ENCODE measurements at places on chromosomes 3 and 15.
A peak's percentile ranks its signal among the peaks of the same experiment; 100 is the strongest.

GRCh38 chr3:119585856-119586570, 6.7 kb downstream of the ADPRH start:
- DNase-seq = no peak

DNA sequence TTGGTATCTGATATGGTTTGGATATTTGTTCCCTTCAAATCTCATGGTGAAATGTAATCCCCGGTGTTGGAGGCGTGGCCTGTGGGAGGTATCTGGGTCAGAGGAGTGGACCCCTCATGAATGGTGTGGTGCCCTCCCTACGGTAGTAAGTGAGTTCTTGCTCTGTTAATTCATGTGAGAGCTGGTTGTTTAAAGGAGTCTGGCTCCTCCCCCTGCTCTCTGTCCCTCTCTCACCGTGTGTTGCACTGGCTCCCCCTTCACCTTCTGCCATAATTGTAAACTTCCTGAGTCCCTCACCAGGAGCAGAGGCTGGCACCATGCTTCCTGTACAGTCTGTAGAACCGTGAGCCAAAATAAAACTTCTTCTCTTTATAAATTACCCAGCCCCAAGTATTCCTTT, 246.9 kb upstream of the AGTR1 start:
- no peak for DNase-seq

DNA sequence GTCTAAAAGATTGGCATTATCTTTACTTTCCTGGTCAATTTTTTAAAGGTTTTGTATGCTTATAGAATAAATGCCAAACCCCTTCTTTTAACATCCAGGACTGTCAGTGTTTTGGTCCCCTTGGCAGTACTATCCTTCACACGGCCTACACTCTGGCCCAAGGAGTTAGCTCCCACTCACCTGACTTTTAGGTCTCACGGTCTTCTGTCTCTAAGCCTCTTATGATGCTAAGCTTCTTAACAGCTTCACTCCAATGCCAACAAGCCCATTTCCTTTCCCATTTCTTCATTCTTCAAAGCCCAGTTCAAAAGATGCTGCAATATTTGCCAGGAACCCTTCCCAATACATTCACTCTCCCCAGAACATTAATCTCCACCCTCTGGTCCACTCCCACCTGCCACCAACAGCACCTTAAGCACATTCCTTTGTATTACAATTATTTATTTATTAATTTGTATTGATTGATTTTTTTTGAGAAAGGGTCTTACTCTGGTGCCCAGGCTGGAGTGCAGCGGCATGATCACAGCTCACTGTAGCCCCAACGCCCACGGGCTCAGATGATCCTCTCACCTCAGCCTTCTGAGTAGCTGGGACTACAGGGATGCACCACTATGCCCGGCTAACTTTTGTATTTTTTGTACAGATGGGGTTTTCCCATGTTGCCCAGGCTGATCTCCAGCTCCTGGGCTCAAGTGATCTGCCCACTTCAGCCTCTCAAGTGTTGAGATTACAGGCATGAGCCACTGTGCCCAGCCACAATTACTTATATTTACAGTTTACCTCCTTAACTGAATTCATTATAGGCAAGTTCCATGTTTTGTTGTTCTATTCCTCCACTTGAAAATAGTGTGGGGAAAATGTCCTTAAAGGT, 27.8 kb downstream of the IFT80 start:
- DNase-seq = no peak

DNA sequence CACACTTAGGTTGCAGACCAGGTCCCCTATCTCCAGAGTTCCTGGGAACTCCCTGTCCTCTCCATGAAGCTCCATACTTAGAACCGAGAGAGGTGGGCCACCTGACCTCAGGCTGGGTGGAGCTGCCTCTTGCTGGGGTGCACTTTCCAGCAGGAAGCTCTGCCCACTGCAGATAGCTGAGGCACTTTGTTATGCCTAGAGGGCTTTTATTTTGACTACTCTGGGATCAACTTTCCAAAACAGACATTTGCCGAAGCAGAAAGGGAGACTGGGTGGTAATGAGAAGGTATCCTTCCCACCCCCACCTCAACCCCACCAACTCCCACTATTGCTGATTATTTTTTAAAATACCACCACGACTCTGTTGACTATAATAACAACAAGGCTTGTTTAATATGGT, 54.7 kb downstream of the CLDN11 start:
- DNase-seq = no peak

DNA sequence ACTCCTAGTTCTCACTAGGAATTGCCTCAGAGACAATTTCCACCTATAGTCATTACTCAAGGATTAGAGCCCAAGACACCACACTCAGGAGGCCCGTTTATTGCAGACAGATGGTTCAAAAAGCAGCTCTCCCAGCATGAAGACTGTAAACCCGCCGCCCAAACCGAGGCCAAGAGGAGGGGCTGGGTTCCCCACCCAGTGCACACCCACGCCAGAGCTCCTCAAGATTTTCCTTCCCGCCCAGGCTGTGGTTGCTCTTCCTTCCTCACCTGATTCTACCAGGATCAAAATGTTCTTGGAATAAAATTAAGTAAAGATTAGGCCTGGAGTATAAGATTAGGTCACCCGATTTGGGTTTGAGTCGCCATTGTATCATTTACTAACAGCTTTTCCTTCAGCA, 364.4 kb downstream of the MECOM start:
- no peak for DNase-seq

- DNase-seq = no peak
These were observed 3.3 kb downstream of the PCNP start for GRCh38 chr3:101577286-101577685.

- DNase-seq = no peak
These were observed 366.7 kb downstream of the MAGI1 start for GRCh38 chr3:65672061-65672460.

DNA sequence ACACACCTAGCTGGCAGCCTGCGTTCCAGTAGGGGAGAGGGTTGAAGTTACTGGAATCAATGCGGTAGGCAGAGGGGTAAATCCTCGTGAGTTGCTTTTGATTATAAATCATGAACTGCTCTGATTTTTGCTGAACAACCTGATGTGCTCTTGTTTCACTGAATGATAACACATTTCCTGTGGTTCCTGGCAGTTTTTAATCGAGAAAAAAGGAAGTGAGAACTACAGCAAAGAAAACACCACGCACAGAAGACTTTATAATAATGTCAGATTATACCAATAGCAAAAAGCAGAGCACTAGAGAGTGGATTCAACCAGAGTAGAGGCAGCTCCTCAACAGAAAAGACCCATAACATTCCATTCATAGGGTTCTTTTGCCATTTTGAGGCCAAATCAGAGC, 200.8 kb upstream of the STRIT1 start:
- no peak for DNase-seq

- DNase-seq = no peak
These were observed at the start of gene SKOR1 for GRCh38 chr15:67824976-67825880. Gene SKOR1, plus strand, starts transcription at chr15:67825509. Its CDS starts 94 bp downstream, at chr15:67825603.

- no peak for DNase-seq
These were observed 190.2 kb downstream of the STAG1 start for GRCh38 chr3:136562026-136562425.

DNA sequence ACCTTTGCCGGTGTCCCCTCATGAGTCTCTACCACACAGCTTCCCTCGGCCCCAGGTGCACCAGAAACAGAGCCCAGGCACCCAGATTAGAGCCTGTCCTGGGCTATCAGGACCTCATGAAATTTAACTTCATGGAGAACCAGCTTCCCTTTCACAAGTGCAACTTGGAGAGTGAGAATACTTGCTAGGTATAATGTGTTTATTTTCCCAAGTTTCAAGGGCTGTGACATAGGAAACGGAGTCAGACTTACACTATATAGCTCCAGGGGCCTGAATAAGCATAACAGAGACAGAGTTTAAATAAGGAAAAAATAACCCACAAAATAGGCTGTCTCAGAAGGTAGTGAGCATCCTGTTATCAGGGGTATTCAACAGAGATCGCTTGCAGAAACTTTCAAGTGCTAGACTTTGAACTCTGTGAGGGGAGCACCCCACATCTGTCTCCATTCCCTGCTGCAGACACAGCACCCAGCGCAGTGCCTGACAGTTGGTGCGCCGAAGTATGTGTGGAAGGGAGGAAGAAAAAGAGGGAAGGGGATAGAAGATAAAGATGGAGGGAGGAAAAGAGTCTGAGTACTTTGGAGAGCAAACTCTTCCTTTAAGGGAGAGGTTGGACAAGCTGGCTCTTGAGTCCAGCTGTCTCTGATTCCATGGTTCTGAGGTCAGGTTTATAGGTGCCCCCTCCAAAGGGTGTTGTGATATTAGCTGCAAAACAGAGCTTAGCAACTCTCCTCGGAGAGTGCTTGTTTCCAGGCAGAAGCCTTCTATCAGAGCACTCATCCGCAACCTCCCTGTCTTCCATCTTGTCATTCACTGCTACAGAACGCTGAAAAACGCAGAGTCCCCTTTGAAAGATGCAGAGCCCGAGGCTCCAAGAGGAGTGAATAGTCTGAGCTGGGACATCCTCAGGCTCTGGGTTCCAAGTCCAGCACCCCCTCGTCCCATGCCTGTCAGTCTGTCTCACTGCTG, 84.8 kb downstream of the CPN2 start:
- DNase-seq = no peak

GRCh38 chr3:122590610-122591009, 13.2 kb downstream of the PARP15 start:
- DNase-seq = no peak

DNA sequence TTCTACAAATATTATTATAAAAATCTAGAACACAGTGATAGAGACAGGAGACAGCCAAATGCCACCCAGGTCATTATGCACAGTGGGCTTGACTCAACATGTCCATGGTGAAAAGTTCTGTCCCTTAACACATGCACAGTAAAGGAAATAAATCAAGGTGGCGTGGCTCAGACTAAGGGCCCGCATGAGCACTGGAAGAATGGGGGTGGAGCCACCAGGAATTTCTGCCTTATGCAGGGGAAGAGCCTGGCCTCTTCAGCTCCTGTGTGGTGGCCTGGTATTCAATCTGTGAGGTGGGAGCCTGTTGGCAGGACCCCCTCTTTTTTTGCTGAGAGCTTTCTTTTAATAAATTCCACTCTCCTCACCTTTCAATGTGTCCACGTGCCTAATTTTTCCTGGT, 17.2 kb upstream of the SPG21 start:
- no peak for DNase-seq

DNA sequence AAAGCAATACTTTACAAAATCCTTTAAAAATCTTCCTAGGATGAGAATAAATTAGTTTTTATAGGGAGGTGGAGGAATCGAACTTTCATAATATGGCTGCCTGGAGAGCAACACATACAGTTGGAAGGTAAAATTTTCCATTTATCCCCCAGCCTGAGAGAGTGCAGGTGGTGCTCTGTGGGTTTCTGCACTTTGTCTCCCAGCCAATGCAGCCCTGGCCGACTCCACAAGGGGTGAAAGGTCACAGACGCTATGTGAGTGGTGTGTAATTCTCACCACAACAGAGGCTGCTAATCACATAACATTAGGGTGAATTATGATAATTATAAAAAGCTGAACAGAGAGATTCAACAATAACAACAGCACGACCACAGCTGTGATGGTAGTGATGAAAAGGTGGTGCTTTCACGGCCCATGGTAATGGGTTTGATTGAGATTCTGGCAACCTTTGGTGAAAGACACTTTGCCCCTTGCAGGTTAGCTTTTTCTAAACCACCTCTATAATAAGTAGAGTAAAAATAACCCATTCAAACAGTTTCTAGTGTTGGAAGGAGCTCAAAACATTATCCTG, 30.1 kb upstream of the NANOGP8 start:
- DNase-seq = peak; percentile 21

DNA sequence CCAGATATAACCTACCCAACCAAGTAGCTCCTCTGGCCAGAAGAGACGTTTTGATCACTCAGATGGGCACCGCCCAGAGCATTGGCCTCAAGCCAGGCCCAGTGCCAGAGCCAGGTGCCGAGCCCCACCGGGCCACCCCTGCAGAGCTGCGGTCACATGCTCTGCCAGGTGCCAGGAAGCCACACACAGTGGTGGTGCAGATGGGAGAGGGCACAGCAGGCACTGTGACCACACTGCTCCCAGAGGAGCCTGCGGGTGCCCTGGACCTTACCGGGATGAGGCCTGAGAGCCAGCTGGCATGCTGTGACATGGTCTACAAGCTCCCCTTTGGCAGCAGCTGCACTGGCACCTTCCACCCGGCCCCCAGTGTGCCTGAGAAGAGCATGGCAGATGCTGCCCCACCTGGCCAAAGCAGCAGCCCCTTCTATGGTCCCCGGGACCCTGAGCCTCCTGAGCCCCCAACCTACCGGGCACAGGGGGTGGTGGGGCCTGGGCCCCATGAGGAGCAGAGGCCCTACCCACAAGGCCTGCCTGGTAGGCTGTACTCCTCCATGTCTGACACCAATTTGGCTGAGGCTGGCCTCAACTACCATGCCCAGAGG, 19.1 kb upstream of the APEH start:
- no peak for DNase-seq

GRCh38 chr3:16599694-16600093, 5.5 kb downstream of the DAZL start:
- DNase-seq = no peak

GRCh38 chr3:12854565-12854964, 13.2 kb upstream of the RPL32 start:
- DNase-seq = no peak

DNA sequence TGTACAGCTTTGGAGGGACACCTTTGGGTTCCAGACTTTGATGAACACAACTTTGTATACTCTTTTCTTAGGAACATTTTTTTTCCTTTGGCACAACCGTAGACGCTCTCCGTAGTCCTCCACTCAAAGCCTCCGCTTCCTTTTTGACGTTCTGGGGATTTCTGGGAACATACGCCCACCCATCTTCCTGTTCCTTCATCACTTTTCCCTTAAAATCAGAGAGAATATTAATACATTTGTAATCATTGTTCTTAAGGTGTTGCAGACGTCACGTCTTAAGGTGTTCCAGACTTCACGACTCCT, 405 bp upstream of the SPG21 start:
- DNase-seq = no peak

- DNase-seq = no peak
These were observed 63.7 kb upstream of the SENP5 start for GRCh38 chr3:196803891-196804468.

DNA sequence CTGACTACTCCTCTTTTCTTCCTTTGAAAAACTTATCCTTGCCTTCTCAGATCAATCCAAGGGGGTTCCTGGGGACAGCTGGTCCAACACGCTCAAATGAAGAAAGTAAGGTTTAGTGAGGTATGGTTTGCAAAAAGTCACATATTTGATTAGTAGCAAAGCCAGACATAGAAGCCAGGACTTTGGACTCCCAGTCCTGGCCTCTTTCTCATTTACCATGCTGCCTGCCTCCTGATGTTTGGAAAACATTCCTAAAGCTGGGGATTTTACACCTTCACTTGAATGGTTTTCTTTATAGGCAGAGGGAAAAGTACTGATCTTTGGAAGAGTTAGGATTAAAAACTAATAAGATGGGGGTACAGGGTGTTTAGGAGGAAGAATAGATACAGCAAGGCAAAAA, 14.6 kb downstream of the POPDC2 start:
- DNase-seq = no peak

All from BE2C (cell line).